ENCODE measurements at places on chromosomes 16 and 17.

DNA sequence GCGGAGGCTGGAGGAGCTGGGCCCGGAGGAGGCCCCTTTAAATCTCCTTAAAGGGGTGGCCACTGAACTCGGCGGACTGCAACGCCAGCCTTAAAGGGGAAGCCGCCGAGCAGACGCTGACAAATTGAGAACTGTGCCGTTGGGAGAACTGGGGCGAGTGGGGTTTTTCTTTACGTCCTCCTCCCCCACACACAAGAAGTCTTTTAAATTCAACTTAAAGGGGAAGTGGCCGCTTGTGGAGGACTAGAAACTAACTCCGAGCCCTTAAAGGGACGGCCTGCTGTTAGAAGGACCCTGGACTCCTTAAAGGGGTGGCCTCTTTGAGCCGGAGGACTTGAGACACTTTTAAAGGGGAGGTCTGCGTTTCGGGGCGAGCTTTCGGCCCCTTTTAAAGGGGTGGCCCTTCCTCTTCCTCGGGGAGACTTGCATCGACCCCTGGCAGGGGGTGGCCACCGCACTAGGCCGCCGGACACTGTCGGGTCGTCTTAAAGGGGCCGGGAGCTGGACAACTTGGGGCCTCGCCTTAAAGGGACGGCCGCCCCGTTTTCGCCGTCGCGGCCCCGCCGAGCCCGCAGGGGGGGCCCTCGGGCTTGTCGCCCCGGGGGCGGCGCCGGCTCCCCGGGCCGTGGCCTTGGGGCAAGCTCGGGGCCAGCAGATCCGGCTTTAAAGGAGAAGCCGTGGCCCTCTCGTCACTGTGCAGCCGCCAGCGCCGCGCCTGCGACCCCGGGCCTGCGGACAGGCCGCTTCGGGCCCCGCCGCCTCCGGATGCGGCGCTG lies 688 bp downstream of the FBRS start:
- DNase-seq: peak; percentile 76

- no peak for DNase-seq
These were observed 275.5 kb upstream of the SOX9 start for GRCh38 chr17:71845337-71845736.

DNA sequence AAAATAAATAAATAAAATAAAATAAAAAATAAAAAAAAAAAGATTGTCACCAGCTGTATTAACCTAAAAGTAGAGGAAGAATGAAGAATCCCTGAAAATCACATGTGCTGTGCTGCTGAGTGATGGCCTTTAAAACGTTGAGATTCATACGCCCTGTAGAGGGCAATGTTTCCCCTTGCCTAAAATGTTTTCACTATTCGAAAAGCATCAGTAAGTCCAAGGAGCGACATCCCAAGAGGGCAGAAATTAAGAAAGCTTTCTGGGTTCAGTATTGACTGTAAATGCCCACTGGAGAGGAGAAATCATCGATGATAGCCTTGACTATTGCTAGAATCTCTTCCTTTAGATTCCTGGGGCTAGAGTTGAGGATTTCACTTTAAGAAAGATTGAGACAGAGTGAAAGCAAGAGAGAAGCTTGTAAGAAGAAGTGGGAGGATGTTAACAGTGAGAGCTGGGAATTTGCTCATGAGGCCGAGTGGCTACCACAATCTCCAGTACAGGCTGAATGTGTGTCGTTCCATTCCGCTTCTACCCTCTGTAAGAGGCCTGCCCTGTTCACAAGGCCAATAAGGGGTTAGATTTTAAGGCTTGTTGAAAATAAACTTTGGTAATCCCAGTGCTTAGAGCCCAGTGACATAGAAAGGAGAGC lies 170.8 kb upstream of the FAM20A start:
- DNase-seq: no peak

DNA sequence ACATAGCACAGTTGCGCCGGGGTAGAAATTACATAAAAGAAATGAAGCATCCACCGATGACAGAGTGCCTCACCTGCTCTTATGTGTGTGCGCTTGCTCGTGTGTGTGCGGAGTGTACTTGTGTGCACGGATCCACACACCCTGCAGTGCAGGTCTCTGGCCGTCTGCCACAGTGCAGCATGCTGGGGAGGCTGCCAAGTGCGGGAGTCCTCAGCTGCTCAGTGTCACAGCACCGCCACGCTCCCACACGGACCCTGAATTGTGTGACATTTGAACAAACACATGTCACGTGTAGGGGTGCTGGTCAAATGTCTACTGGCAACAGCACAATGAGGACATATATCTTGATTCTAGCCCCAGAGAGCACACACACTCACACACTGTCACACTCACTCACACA lies 243.0 kb upstream of the MYOCD start:
- no peak for DNase-seq

DNA sequence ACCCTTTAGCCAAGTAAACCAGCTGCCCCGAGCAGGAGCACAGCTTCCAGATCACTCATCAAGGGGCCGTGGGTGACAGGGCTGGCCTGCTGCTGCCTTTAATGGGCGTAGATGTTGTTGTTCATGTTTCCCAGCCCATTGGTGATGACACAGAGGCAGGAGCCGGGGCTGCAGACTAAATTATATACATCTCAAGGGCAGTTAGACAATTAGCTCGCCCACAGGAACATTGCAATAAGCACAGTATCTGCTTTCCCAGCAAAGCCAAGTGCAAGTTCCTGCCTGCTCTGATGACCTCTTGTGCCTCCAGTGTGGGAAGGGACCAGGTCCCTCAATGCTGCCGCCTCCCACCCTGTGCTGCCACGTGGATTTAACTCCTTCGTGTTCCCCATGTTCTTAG lies 485.8 kb downstream of the MAF start:
- DNase-seq: no peak

DNA sequence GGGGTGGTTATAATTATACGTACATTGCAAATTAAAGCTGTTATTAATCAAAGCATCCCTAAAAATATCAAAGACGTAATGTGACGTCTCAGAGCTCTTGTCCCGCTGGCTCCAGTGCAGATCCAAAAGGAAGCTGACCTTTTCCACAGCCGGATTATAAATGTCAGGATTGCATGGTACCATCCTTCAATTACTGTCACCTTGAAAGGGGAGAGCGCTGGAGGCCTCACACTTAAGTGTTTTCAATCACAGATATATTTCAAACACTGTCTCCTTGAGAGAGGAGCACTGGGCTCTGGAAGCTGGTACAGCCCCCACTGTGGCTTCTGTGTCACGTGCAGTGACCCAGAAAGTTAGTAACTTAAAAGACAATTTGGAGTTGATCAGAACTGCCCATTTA lies 94.2 kb downstream of the AIPL1 start:
- no peak for DNase-seq

- no peak for DNase-seq
These were observed 87.3 kb upstream of the RPL38 start for GRCh38 chr17:74116087-74116717.

- no peak for DNase-seq
These were observed 7.8 kb upstream of the SSTR2 start for GRCh38 chr17:73156887-73157520.

- no peak for DNase-seq
These were observed 66.7 kb upstream of the FOXF1 start for GRCh38 chr16:86443508-86444147.

GRCh38 chr17:47119746-47120520 lies 69.2 kb downstream of the CDC27 start:
- no peak for DNase-seq

DNA sequence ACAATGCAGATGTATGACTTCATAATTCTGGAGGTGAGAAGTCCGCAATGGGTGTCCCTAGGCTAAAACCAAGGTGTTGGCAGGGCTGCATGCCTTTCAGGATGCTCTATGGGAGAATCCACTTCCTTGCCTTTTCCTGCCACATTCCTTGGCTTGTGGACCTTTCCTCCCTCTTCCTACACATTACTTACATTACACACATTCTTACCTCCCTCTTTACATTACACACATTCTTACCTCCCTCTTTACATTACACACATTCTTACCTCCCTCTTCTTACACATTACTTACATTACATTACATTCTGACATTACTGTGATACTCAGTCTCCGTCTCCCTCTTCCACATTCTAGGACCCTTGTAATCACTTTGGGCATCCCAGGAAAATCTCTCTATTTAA lies 14.2 kb upstream of the CDH5 start:
- no peak for DNase-seq

DNA sequence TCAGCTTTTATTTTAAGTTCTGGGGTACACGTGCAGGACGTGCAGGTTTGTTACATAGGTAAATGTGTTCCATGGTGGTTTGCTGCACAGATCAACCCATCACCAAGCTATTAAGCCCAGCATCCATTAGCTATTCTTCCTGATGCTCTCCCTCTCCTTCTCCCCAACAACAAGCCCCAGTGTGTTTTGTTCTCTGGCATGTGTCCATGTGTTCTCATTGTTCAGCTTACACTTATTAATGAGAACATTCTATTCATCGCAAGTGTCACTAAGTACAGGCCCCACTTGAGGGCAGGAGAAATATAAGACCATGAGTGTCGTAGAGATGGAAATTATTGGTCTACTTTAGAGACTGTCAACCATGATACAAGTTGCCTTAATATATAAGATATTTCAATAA lies 615.1 kb downstream of the CDH8 start:
- no peak for DNase-seq

- DNase-seq: no peak
These were observed 415.0 kb upstream of the XYLT1 start for GRCh38 chr16:17885659-17886207.

DNA sequence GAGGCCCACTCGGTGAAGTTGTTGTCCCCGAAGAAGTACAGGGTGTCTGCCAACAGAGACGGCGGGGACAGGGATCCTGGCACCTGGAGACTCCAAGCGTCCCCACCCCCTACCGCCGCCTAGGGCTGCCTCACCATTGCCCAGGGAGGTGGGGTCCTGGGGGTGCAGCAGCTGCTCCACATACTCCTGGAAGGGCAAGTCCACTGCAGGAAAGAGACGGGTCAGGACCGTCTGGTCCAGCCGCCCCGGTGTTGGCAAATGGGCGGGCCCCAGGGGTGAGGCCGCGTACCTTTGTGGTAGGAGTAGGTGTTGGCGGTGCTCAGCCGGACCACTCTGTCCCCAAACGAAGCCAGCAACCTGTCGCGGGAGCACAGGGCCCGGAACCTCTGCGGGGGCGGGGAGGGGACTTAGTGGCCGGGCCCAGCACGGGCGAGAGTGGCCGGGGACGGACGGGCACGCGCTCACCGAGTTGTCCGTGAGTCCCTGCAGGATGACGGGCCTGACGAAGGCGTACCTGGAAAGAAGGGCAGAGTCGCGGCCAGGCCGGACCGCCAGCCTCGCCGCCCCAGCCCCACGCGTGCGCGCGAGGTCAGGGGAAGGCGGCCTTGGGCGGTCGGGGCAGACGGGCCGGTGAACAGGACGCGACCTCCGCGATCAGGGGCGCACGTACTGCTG lies 601 bp downstream of the JMJD8 start:
- DNase-seq: no peak

- DNase-seq: no peak
These were observed 28.6 kb downstream of the SLC38A8 start for GRCh38 chr16:84013787-84014569.

DNA sequence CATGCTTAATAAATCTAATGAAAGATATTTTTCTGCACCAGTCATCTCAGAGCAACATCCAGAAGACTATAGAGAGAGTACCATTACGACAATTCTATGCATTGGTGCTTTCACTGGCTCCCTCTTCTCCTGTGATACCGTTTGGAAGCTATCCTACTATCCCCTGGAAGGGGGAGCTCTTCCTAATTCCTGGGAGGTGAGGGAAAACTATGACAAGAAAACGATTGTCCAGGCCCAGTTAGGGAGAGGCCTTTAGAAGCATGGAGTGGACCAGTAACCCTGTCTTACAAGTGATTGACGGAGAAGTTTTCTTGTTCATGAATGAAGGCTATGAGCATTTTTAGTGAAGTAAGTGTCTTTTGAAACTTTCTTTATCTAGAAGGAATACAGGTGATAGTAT lies 150.2 kb downstream of the TANC2 start:
- DNase-seq: no peak

- no peak for DNase-seq
These were observed 18.9 kb downstream of the ACSF3 start for GRCh38 chr16:89112377-89113151.

GRCh38 chr17:6420173-6420641 lies 14.7 kb downstream of the AIPL1 start:
- DNase-seq: no peak

GRCh38 chr17:39092692-39093230 lies 58.7 kb downstream of the PLXDC1 start:
- DNase-seq: no peak
